Esophagus squamous epithelium (tissue), 5 donors: ENCODE measurements at places on chromosomes 1 and 21. TPM values are rescaled to one million over a fixed set of nuclear protein-coding genes. Genes with fewer than 3 reads are reported as not detected.

The NMNAT2 gene
- 1.1 TPM for total RNA-seq

The TRIM46 gene
- total RNA-seq, result 0.53 TPM

The CLDN14 gene
- not detected for total RNA-seq

The S100A9 gene
- 55,183 TPM for total RNA-seq

The OR2G6 gene
- not detected for total RNA-seq

The CCDC24 gene
- total RNA-seq, result 4.6 TPM

The TNFSF4 gene
- total RNA-seq, result 0.57 TPM

The FMOD gene
- total RNA-seq, result 4.3 TPM

The MRAP gene
- not detected for total RNA-seq

The VWA5B1 gene
- not detected for total RNA-seq

The MSH4 gene
- total RNA-seq, result not detected

The CHRM3 gene
- 31.1 TPM for total RNA-seq

The IL22RA1 gene
- total RNA-seq, result 3.6 TPM

The B3GALT5 gene
- 0.19 TPM for total RNA-seq
